ENCODE measurements at places on chromosomes 12 and 14. TPM values are rescaled to one million over a fixed set of nuclear protein-coding genes. Genes with fewer than 3 reads are reported as not detected.

The TEX52 gene
- total RNA-seq = not detected

The SRSF9 gene
- total RNA-seq = 273 TPM

The RAD9B gene
- 0.17 TPM for total RNA-seq

The TBC1D30 gene
- 9.7 TPM for total RNA-seq

The POP5 gene
- 42.7 TPM for total RNA-seq

The PROX2 gene
- total RNA-seq = not detected

The PLCZ1 gene
- total RNA-seq = not detected

The SIX1 gene
- total RNA-seq = 0.28 TPM

The LRTM2 gene
- 0.09 TPM for total RNA-seq

The CYP46A1 gene
- 0.77 TPM for total RNA-seq

The ITGB7 gene
- 0.43 TPM for total RNA-seq

The WASHC3 gene
- total RNA-seq = 28.5 TPM

- no peak for DNase-seq
Observed at GRCh38 chr14:24132061-24132685, 1.7 kb downstream of the FITM1 start.

DNA sequence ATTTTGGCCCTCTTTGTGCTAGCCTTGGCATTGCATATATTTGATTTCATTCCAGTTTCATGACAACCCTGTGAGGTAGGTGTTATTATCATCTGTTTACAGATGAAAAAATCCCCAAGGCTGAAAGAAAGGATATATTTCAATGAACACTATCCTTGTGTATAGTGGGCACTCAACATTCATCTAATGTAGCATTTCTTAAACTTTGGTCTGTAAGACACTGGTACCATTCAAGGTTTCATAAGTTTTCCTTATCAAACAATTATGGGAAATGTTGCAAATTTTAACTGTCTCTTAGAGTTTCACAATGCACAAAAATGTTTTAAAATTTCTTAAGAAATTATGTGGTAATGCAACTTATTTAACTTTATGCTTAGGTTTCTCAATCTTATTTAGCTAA is 44.3 kb downstream of the ATP23 start:
- DNase-seq = no peak

GRCh38 chr12:104340177-104340576 is 36.6 kb downstream of the EID3 start:
- no peak for DNase-seq

DNA sequence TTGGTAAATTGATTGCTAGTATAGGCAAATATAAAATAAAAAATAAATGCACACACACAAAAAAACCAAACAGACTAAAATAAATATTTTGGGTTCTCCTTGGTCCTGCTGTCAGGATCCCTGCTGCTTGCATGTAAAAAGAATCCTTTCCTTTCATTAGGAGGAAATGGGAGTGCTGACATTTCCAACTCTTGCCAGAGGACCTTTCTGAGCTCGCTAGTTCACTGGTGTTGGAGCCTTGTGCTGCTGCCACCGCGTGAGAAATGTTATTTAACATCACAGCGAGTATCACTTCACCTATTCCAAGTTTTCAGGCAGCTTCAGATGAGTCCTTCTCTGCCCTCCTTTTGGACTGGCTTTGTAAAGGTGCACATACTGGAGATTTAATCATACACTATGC is 358.9 kb downstream of the NPAS3 start:
- no peak for DNase-seq

DNA sequence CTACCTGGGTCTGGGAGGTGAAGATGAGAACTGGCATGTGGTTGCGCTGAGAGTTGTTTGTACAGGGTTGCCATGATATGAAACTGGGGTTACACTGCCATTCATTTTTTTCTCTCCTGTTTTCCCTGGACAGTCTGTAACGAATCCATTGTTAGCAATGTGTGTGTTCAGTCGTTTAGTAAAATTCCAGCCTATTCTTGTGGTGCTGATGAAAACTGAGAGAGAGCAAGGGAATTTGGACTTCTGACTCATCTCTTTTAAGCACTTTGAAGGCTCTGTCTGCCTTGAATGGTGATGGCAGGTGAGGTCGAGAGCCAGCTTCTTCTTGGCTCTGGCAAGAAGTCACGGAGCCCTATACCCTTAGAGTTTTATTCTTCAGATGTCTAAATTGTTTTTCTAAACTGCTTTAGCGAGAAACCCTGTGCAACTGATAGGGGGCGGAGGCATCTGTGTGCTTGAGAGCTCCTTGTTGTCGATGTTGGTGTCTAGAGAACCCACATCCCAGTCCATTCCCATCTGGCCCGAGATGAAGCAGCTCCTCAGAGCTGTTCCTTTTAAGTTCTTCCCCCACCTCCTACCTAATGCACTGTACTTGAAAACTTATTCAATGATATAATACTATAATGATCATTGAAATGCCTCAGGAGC is 204.4 kb downstream of the TMX1 start:
- no peak for DNase-seq

- DNase-seq = no peak
Observed at GRCh38 chr14:79701371-79701770, 509.9 kb downstream of the DIO2 start.

GRCh38 chr14:92885279-92886061 is 37.5 kb upstream of the CHGA start:
- DNase-seq = no peak

- DNase-seq = peak; percentile 87
Observed at GRCh38 chr14:69987406-69988121, 108.3 kb downstream of the SMOC1 start.

GRCh38 chr14:89814126-89814525 is 140.4 kb downstream of the EFCAB11 start:
- no peak for DNase-seq

DNA sequence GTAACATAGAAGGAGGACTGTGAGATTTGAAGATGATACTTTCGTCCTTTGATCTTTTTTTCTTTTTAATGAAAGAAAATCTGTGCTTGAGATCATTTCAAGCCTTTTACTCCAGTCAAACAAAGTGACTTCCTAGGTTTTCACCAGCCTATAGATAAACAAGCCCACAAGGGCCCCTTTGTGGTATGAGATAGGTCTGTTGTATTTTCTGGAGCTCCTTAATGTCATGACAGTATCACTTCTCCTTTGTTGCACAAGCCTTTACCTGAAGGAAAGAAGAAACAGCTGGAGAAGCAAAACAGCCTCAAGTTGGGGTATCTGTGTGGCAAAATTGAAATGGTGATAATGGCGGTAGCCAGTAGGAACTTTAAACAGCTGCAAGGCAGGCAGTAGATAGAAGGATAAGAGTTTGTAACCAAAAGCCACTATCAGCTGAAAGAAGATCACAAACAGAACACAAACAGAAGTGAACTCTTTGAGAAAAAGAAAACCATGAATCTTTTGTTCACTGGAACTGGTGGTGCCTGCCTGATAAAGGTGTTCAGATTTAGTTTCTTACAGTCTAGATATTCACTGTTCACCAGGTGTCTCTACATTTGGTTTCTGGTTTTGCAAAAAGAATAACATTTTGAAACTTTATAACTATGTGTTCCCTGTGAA is 96.8 kb downstream of the LGR5 start:
- no peak for DNase-seq

GRCh38 chr12:1283316-1283715 is 292.3 kb downstream of the ERC1 start:
- no peak for DNase-seq

- DNase-seq = no peak
Observed at GRCh38 chr12:112238441-112238840, 113.1 kb downstream of the TRAFD1 start.

DNA sequence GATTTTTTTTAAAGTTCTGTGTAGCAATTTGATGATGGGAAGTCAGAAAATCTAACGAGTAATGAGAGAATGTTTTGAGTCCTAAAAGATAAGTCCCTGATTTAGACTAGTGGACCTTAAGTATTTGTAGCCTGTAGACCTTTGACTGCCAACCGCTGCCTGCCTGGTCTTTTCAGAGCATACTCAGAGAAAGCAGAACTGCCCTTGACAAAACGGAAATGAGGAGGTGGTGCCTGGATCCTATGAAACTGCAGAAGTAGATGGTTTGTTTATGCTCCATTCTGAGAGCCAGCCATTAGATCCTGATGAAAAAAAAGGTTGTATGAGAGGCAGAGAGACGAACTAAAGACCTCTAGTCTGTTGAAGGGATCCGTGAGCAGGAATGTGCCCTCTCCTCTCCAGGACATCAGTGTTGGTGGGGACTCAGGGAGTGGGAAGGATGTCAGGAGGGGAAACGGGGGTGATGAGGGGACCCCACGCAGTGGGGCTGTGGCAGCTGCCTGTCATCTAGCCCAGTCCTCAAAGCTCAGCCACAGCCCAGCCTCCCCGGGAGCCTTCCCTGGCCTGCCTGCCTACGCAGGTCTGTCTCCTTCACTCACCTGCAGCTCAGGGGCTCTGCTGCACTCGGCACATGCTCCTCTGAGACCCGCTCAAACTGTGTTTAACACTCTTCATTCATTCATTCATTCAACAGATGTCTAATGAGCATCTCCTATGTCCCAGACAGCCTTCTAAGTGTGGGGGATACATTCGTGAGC is 447.5 kb downstream of the AACS start:
- DNase-seq = no peak

GRCh38 chr12:17759982-17760381 is 330.0 kb downstream of the RERGL start:
- DNase-seq = no peak

GRCh38 chr12:108582978-108583770 is 14.7 kb downstream of the TMEM119 start:
- no peak for DNase-seq

DNA sequence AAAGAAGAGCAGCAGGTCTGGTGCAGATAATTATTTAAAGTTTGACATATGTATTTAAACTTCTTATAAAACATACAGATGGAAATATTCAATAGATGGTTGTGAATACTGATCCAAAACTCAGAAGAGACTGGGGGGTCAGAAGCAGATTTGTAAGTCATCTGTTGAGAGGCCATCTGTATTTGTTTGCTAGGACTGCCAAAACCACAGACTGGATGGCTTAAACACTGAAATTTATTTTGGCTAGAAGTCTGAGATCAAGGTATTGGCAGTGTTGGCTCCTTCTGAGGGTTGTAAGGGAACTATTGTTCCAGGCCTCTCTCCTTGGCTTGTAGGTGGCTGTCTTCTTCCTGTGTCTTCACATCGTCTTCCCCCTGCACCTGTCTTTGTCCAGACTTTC is 153.9 kb downstream of the LRRK2 start:
- no peak for DNase-seq

DNA sequence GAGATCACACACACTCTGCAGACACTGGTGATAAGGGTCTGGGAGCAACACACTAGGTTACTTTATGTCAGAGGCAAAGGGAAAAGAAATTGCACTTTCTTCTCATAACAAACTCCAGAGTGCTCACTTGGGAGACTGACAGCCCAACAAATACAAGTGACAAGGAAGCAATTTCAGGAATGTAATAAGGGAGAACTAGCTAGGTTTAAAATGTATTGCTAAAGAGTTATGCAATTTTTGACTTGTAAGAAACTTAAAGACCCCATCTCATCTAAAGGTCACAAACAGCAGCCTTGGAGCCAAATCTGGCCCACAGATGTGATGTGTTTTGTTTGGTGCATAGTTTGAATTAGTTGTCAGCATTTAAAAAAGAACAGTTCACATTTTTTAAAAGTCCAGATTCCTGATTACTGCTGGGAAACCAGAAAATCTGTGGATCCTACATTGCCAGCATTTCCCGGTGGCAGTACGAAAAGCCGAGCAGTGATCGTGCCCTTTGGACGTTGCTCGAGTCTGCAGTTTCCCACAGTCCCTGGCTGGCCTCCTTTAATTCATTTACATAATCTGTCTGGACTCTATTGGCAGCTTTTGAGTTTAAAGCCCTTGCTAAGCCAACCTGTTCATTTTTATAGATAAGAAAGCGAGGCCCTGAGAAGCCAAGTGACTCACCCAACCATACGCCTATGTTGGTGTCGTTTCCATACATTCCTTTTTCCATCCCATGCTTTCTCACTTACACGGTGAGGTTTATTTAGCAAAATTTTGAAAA is 42.0 kb upstream of the ETV6 start:
- DNase-seq = peak; percentile 32

DNA sequence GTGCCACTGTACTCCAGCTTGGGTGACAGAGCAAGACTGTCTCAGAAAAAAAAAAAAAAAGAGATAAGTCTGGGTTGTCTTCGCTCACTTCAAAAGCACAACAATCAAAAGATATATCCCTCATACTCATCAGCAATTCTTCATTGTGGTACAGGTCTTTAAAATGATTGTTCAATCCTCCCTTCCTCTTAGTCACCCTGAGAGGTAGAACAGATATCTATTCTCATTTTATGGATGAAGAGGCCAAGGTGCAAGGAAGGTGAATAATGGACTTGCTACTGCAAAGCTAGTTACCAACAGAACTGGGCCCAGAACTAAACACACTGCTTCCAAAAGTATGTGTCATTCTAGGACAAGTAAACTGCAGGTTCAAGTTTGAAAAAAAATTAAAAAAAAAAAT is 7.1 kb downstream of the ERG28 start:
- no peak for DNase-seq

- peak; percentile 24 for DNase-seq
Observed at GRCh38 chr14:71776471-71777360, 155.5 kb upstream of the RGS6 start.

- DNase-seq = no peak
Observed at GRCh38 chr14:75553761-75554364, 24.6 kb upstream of the FLVCR2 start.

DNA sequence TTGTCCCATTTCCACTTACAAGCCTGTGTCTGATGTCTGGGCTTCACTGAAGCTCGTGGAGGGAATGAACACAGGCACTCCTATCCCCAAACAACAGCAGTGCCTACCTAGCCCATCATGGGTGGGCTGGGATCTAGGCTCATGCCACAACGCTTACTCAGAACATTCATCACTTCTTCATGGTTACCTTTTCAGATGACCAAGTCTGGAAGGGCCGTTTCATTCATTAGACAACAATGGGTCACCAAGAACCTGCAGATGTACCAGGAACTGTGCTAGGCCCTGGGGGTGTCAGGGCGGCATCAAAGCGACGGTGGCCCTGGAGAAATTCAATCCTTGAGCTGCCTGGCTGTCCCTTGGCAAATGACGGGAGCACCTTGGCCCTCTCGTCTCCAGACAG is 64.9 kb upstream of the FZD10 start:
- no peak for DNase-seq

Data from neural progenitor cell (in vitro differentiated cells).